ENCODE measurements at places on chromosomes 3 and 15. TPM values are rescaled to one million over a fixed set of nuclear protein-coding genes. Genes with fewer than 3 reads are reported as not detected.

CD86 gene
- polyA plus RNA-seq, result 0.39 TPM

TGM4 gene
- polyA plus RNA-seq, result not detected

LRRC31 gene
- polyA plus RNA-seq, result not detected

SLC22A14 gene
- 0.19 TPM for polyA plus RNA-seq

VEPH1 gene
- 0.07 TPM for polyA plus RNA-seq

ACAD11 gene
- polyA plus RNA-seq, result 8.4 TPM
